ENCODE measurements at places on chromosomes 4 and X.
A peak's percentile ranks its signal among the peaks of the same experiment; 100 is the strongest.

DNA sequence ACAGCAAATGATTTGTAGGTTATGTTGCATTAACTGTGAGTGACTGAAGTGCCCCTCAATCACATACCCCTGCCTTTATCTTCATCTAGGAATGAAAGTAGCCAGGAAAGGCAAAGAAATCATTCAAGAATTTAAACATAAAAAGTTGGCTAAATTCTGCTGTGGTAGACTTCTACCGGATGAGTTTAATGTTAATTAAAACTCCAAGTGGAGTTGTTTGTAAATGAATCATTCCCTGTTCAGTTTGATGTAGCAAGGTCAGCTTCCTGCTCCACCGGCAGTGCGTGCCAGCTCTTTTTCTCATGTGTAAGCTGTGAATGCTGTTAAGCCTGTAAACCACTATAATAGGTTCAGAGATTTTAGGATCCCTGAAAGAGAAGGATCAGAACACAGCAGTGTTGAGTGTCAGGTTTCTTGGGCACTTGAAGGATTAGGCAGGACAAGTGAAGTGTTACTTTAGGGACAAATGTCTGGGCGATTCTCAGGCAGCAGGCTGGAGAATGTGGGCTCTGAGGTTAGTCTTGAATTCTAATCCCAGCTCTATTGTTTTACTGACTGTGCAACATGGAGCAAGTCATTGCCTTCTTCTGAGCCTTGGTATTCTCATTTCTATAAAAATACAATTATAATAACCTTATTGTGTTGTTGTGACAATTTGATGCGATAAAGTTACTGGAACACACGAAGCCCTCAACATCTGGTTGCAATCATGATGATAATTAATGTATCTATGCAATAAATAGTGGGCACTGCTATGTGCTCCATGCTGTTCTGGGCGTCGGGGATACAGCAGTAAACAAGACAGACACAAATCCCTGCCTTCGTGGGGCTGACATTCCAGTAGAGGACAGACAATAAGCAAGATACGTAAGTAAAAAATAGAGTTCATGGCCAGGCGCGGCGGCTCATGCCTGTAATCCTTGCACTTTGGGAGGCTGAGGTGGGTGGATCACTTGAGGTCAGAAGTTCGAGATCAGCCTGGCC lies 112.0 kb downstream of the SHROOM3 start:
- no peak for DNase-seq

- DNase-seq: no peak
Measured at GRCh38 chr4:37891260-37892159, 626 bp downstream of the TBC1D1 start.

DNA sequence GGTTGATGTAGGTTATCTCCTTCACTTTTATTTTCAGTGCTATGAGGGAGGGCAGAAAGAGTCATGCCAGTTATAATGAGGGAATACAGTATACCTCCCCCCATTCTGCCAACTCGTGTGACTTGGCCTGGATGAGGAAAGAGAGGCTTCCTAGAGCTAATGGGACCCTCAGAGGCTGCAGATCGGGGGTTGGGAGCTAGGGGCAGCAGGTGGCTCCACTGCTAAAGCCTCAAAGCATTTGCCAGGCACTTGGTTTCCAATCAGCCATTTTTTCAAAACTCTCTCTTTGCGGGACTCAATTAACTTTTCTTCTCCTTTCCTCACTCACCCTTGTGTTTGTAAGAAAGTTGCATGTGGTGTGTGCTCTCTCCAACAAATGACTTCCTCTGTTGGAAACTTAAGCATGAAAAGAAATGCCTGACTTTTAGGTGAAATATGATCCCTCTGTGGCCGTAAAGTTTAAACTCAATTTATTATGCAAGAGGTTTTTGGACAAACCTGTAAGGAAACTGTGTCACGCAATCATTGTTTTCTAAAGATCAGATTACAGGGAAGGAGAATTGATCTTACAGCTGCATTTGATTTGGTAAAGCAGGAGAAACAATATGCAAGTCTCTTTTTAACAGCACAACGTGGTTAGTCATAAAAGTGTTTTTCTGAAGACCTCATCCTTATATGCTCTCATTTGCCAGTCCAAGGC lies 7.0 kb downstream of the SFRP2 start:
- no peak for DNase-seq

GRCh38 chr4:21882051-21882839 lies 66.3 kb downstream of the KCNIP4 start:
- no peak for DNase-seq

DNA sequence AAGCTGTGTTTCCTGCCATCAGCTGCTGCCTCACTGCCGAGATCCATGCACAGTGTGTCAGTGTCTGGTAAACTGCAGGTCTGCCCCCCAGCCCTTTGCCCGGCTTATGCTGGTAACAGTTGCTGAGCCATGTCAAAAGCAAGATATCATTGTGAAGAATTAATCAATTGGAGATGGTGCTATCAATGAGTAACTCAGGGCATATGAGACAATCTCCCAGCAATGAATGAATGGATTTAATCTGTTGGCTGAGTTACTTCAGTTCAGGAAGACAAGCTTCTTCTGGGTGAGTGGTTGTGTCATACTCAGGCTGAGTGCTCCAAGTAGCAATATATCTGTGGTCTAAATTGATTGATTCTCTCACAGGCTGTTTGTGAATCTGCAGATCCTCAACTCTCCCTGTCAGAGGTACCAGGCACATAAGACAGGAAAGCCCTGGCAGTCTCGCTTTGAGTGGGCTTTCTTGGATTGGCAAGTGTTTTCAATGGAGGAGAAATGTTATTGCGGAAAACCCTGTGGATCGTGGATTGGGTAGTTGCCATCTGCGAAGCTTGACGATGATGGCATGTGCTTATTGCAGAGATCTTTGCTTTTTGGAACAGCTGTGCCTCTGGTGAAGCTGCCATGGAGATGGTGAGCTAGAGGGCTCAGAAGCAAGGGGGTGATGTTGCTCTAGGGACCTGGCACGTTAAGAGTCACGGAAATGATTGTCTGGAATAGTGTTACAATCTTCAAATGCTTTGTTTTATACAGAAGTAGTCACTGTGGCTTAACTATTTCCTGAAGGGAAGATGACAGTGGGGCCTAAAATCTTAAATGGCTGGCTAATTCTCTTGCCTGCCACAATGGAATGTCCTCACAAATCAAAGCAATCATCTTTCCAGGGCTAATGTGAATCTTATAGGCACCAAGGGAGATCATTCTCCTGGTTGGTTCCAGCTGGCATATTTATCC lies 147.6 kb upstream of the TBC1D9 start:
- no peak for DNase-seq

DNA sequence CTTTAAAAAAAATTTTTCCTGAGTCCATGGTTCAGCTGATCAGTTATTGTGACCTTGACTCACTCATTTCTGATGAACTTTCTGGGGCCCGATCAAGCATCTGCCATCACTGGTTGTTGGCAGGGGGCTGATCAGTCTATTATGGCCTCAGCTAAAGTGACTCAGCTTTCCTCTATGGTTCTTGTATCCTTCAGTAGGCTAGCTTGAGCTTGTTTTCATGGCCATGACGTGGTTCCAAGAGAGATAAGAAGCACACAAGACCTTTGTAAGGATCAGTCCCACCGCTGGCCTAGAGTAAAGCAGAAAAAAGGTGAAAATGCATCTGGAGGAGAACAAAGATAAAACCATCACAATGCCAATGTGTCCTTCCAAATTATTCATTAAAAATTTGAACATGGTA lies 29.8 kb upstream of the EPGN start:
- DNase-seq: no peak

DNA sequence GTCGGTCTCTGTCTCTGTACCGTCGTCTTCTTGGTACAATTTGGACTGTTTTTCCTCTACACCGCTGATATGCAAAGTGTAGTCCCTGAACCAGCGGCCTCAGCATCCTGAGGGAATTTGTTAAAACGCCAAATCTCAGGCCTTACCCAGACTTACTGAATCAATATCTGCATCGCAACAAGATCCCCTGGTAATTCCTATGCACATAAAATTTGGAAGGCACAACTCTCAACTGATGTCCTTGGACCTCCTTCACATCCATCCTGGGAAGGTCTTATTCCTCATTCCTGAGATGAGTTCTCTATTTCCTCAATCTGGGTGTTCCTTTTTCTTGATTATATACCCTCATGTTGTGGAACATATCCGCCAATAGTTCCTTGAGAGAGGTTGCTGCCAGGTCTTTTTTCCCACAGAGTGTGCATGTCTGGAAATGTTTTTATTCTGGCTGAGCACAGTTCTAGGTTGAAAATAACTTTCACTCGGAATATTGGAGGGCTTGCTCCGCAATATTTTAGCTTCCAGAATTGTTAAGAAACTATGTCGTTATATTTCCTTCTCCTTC lies 738 bp upstream of the HPF1 start:
- DNase-seq: no peak

- DNase-seq: no peak
Measured at GRCh38 chrX:106300656-106301055, 132.6 kb downstream of the PWWP3B start.

DNA sequence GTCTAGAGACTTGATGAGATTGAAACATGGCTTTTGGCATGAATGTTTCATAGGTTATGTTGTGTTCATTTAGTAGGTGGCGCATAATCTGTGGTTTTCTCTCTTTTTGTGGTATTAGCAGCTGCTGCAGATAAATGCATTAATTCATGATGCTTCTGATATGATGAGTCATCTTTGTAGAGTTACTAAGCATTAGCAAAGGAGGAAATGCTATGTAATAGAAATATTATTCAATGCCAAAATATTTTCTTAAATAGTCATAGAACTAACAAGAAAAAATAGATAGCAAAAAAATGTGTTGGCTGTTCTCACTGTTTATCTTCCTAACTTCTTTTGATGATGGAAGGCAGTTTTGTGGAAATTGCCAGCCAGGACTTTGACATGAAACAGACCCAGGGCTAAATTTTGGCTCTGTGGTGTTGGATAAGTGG lies 3.6 kb downstream of the ZXDB start:
- no peak for DNase-seq

- DNase-seq: peak; percentile 14
Measured at GRCh38 chrX:86002076-86002896, 45.1 kb downstream of the CHM start.

DNA sequence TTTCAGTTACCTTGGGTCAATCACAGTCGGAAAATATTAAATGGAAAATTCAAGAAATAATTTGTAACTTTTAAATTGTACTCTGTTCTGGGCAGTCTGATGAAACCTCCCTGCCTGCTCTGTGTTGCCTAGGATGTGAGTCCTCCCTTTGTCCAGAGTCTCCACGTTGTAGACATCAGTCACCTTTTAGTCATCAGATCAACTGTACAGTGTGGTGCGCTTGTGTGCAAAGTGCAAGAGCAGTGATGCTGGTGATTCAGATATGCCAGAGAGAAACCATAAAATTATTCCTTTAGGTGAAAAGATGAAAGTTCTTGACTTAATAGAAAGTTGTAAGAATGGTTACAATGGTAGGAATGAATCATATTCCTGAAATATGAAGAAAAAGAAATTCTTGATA lies 1.4 kb downstream of the SPATA4 start:
- DNase-seq: no peak

DNA sequence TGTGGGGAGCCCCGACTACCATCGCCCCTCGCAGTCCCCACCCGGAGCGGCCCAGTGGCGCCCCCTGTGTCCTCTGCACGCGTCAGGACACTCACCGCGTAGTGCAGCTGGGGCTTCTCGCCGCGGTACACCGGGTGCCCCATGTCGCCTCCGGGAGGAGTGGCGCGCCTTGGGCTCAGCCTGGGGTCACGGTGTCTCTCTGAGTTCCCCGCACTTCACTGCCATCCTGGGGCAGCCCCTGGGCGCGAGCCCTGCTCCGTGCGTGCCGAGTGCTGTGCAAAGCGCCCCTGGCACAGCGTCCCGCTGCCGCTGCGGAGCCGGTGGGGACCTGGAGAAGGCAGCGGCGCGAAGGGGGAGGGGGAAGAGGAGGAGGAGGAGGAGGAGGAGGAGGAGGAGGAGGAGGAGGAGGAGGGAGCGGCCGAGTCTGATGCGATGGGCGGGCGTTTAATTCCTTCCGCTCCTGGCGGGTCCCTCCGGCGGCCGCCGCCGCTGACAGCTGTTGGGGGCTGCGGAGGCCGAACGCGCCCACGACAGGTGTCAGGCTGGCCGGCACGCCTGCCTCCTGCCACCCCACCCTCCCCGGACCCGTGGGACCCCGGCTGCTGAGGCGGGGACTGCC lies 134.3 kb downstream of the AMELX start:
- DNase-seq: no peak

DNA sequence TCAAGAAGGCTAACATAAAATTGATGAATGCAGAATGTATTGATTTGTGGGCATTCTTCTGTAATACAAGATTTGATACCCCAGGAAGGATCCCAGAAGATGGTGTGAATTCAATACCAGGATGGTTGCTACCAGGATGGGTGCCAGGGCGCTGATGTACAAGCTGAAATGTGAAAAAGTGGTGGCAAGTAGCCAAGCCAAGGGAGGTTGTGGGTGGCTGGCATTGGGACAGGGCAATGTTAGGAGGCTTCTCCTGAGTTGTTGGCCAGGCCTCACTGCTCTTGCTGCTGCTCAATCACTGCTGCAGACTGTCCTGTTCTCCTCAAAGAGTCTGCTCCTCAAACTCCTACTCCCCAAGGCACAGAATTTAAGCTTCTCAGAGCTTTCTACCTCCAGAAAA lies 77.1 kb downstream of the RBM46 start:
- no peak for DNase-seq

GRCh38 chr4:36196145-36196913 lies 48.0 kb downstream of the ARAP2 start:
- DNase-seq: no peak

DNA sequence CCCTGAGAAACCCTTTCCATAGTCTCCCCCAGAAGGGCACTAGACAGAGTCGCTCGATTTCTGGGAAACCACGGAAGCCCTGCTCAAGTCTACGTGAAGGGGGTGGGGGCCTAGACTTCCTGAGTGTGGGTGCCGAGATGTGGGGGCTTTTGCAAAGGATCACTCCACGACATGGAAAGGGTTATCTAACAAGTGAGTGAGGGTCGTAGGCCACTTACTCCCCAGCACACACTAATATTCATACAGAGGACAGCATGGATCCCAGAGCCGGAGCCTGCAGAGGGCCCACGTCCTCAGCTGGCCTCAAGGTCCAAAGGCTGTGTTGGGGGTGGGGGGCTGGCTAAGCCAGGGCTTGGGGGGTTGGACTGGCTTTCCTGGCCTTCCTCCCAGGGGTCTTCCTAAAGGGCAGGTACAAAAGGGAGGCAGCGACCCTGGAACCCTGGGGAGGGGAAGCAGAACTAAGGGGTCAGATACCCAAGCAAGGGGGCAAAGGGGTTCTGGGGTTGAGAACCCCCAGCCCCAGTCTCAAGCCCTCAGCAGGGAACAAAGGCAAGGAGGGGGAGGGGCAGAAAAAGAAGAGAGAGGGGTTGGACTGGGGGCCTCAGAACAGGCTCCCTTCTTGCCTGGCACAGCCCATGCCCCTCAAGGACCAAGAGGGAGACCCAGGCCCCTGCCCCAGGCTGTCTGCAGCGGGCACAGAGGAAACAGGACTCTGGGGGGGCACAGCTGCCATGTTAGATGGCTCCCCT lies 1.6 kb downstream of the HMX1 start:
- DNase-seq: no peak

GRCh38 chr4:149005191-149005590 lies 563.0 kb upstream of the NR3C2 start:
- no peak for DNase-seq

DNA sequence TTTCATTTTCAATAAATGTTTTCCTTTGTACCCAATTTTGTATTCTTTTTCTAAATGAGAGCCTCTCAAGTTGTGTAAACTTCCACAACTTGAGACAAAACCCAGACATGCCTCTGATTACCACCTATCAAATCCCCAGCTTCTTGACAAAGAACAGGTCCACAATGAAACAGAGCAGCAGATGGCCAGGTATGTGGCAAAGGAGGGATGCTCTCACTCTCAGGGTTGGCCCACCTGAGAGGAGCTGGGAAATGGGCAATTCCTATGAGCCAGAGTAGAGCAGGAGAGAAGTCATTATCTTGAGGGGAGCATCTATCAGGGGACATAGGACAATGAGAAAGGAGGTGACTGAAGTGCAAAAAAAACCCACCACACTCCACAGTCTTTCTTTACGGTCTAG lies 273.5 kb upstream of the FAM241A start:
- no peak for DNase-seq

Data from upper lobe of left lung (tissue), 6 donors.